ENCODE measurements at places on chromosomes 4 and X.

GRCh38 chrX:71301195-71301924 is at the start of gene ITGB1BP2:
Gene ITGB1BP2 (plus strand): TSS chrX:71301750. CDS start chrX:71301807, 57 bp downstream.
- DNase-seq = no peak

GRCh38 chr4:166628454-166628853 is 605.8 kb downstream of the SPOCK3 start:
- no peak for DNase-seq

- no peak for DNase-seq
Measured at GRCh38 chr4:5894266-5894665, 1.4 kb upstream of the CRMP1 start.

DNA sequence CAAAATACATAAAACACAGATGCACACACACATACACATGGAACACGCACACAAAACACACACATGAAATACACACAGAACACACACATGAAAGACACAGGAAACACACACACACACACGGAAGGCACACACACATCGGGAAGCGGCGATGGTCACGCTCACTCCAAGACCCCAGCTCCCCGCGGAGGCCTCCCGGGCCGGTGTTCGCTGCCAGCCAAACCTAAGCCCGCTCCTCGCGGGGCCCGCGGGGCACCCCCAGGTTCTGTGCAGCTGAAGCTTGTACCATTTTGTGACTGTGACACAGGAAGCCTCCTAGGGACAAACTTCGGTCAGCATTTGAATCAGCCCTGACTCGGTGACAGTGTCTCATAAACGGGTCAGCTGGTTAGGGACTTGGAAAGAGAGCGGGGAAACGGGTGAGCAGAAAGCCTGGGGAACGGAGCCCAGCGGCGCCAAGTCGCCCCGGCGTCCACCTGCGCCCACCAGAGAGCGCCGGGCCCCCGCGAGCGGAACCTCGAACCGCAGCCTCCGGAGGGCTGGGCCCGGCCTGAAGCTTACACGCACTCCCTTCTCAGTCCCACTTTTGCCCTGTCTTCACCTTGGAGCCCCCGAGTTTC is 32.1 kb downstream of the F11 start:
- no peak for DNase-seq

- no peak for DNase-seq
Measured at GRCh38 chrX:132001127-132001526, 22.0 kb upstream of the STK26 start.

GRCh38 chr4:152727784-152728183 is 48.0 kb upstream of the TMEM154 start:
- no peak for DNase-seq

GRCh38 chr4:183395395-183395794 is 49.0 kb upstream of the CDKN2AIP start:
- no peak for DNase-seq

DNA sequence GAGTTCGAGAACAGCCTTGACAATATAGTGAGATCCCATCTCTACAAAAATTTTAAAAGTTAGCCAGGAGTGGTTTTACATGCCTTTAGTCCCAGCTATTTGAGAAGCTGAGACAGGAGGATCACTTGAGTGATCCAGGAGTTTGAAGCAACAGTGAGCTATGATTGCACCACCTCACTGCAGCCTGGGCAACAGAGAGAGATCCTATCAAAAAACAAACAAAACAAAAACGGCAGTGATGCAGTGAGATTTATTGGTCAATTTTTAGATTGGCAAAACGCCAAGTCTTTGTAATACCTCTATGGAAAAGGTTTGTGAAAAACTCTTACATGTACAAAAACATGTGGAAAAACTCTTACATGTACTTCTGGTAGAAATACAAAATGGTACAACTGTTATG is 91.3 kb downstream of the PTPN13 start:
- DNase-seq = no peak

GRCh38 chrX:22686138-22686541 is 313.6 kb upstream of the DDX53 start:
- DNase-seq = no peak

- DNase-seq = no peak
Measured at GRCh38 chrX:68719181-68719903, 71.9 kb downstream of the STARD8 start.

DNA sequence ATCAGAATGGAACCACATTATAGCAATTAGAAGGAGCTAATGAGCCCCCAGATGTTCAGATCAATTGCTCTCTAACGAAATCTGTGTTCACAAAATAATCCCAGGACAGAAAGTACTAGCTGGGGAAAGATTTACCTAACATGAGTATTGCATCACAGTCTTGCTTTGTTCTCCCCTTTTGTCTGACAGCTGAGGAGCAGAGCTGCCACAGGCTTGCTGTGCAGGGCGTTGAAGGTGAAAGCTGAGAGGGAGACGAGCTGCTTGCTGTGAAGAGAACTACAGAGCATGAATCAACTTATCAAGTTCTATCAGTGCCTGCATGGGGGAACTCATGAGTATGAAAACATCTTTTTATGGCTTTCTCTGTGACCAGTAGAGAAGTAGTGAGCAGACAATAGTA is 441.2 kb downstream of the CENPC start:
- no peak for DNase-seq
